ENCODE measurements at places on chromosomes 6 and 20.

- no peak for DNase-seq
Observed at GRCh38 chr20:53480913-53481312, 112.7 kb downstream of the ZNF217 start.

DNA sequence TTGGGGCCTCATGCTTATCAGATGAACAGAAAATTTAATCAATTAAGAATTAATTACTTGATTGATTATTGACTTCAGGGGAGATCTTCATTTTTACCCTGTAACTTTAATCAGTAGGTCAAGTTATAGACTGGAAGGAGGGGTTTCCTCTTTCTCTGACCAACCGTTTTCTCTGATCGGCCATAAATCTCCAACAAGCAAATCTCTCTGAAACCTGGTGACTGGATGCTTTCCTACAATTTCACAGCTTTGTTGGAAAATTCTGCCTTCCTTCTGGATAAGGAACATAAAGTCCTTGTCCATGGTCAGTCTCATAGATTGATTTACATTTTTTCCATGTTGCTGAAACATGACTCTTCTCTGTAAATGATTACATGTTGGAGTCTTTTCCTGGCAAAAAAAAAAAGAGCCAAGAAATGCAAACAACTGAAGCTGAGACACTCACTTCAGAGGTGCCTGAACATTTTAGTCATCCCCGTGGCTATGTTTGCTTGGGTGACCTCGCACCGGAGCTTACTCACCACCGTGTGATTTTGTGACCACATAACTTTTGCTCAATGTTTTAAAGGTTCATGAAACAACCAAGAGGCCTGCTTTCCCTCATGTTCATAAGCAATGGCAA, 31.0 kb downstream of the IRF4 start:
- peak; percentile 51 for DNase-seq

GRCh38 chr6:76770281-76770680, 693.0 kb downstream of the HTR1B start:
- DNase-seq = no peak

DNA sequence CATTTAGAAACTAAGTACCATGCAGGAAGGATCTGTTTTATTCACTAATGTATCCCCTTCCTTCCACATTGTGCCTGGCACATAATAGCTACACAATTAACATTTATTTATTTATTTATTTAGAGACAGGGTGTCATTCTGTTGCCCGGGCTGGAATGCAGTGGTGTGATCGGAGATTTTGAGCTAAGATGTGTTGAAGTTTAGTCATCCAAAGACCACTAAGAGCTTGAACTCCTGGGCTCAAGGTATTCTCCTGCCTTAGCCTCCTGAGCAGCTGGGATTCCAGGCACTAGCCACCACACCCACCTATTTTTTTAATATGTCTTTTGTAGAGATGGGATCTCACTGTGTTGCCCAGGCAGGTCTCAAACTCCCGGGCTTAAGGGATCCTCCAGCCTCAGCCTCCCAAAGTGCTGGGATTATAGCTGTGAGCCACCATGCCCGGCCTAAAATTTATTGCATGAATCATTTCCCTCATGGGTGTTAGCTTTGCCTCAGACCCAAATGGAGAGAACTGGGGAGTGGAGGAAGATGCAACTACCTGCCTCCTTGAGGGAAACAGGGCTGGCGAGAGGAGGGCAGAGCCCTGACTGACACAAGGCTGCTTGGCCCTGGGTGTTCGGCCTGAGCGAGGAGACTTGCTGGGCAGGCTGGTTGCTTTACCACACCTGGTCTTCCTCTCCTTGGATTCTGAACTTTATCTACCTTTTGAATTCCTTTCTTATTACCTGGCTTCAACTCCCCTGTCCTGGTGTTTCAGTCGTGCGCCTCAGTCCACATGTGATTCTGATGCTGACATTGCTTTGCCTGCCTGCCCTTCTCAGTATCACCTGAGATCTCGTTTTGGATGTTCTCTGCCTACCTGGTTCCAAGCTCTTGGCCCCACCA, 1.7 kb upstream of the DYNLT1 start:
- no peak for DNase-seq

DNA sequence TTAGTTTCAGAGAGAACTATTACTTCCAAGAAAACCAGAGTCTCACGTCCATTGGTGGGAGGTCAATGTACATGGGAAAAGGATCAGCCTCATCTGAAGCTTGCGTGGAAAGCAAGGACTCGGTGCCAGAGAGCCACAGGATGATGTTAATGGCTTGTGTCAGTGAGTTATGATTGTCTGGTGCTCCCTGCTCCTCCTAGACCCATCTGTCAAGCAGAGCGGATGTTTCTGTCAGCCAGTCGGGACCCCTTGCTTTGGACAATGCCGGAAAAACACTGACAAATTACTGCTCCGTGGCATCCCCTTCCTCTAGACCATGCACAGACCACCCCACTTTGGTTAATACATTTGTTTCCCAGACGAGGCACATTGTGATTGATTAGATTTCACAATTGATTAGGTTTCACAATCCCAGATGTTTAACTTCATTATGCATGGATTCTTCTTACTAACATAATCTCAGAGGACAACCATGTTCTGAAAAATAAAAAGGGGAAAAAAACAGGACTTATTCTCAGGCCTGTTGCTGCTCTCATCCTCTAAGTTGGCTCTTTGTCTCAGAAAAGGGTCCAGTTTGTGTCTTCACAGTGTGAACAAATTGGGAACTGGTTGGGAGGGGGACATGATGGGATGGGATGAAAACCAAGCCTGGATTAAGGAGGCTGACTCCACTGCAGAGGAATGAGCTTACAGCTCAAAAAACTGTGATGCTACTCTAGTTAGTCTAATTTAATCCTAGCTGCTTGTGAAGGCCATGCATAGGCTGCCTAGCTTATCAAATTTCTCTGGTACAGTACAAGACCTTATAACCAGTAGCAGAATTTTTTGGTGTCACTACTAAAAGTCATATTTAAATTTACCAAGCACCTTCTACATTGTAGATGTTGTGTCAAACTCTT, 51.9 kb downstream of the UNC5CL start:
- DNase-seq = no peak

DNA sequence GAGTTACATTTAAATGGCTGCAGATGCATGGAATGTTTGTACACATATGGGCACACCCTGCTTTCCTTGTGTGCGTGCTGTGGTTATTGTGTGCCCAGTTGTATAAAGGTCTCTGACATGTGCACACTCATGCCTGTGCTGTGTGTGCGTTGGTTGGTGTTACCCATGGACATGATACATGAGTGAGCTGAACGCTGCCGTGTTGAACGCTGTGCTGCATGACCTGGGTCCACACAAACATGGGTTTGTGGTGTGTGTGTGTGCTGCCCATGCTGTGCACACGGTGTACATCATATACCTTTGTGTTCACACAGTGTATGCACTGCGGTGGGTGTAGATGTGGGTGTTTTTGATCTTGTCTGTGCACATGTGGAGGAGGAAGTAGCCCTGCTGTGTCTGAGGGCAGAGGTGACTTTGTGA, 54.4 kb downstream of the TOX2 start:
- no peak for DNase-seq

DNA sequence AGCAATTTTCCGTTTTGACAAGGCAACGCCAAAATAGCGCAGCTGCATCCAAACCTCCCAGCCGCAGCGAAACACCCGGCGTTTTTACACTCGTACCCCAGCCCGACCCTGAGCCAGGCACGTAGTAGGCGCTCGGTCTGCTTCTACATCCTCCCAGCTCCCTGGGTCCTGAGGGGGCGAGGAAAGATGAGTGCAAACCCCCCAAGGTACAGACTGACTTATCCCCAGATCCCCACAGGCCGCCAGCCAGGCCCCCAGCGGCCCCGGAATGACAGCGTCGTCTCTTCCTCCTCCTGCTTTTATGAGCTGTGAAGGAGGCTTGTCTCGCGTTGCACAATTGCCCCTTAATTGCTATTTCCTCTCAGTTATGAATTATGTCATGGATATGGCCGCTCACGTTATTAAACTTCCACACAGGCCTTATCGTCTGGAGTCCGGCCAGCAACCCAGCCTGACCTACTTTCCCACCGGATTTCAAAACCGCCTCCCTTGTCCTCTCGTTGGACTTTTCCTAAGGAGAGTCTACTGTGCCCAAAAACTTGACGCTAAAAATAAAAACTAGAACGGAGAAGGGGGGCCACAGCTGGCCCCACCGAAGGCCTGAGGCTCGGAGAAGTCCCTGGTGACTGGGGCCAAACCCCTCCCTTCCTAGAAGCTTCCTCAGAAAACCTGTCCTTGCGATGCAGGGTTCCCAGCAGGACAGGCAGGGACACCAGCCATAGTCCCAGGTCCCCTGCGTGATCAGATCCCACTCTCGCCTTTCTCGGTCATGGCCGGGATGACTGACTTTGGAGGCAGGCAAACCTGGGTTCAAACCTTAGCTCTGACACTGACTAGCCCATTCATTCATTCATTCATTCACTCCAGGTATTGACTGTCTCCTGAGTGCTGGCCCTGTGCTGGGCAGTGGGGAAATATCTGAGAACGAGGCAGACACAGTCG, 130.9 kb upstream of the PTPN1 start:
- no peak for DNase-seq

DNA sequence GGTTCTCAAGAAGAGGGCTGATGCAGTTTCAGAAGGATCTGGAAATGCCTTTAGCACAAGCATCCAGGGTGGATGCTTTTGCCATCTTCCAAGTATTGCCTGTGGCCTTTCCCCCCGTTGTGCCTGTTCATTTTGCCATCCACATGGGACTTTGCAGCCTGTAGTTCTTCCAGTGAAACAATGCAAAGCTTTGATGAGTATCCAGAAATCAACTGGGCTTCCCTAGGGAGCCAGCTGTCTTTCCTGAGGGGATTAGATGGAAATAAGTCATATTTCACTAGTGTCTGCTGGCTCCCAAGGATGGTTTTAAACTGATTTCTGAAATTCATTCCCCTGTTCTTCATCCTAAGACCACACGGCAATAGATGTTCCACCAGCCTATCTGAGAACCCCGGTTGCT, 63.3 kb downstream of the CAP2 start:
- DNase-seq = no peak

DNA sequence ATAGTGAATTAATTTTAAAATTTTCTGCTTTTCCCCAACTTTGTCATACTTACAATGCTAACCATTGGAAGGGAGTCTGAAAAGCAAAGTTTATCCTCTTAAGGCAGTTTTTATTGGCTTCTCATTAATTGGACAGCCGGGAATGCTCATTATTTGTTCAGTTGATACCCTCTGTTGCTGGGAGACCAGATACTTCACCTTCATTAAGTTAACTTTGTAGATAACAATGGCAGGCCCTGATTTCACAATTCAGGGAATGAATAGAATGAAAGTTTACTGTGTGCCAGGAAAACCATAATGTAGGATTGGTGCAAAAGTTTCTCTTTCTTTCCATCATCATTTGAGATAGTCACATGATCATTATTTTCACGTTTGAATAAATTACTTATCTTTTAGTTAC, 49.0 kb downstream of the COL19A1 start:
- no peak for DNase-seq

DNA sequence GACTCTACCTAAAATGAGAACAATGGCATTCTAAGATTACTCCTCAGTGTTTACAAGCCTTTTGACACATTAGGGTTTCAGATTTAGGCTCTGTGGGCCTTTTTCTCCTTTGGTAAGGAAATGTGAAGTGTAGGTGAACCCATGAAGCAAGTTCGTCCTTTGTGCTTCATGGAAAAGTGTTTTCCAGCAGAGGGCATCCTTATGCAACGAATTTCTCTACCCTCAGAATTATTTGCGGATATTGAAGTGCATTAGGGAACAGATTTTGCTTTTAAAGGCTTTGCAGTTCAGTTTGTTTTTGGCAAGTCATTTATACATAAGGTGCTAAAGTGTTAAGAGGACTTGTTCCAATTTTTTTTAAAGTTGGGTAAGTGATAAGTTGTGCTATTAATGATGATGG, 55.7 kb upstream of the FERMT1 start:
- DNase-seq = no peak

GRCh38 chr20:5835321-5835821, 85.2 kb downstream of the SHLD1 start:
- peak; percentile 70 for DNase-seq

DNA sequence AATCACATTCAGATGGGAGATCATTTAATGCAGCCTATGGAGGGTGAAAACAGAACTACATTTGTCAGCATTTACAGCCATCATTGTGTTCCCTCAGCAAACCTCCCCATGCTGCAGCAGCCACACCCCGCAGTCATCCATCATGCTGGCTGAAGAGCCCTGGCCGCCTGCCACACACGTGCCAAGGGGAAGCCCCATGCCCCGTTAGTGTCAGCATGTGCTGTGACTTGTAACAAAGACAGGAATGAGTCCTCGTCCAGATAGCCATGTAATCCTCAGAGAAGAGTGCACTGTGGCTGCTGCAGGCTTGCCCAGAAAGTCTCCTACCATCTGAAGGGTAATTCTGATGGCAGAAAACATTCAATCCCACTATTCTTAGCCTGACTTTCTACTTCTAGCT, 1097.8 kb downstream of the KIF16B start:
- no peak for DNase-seq

DNA sequence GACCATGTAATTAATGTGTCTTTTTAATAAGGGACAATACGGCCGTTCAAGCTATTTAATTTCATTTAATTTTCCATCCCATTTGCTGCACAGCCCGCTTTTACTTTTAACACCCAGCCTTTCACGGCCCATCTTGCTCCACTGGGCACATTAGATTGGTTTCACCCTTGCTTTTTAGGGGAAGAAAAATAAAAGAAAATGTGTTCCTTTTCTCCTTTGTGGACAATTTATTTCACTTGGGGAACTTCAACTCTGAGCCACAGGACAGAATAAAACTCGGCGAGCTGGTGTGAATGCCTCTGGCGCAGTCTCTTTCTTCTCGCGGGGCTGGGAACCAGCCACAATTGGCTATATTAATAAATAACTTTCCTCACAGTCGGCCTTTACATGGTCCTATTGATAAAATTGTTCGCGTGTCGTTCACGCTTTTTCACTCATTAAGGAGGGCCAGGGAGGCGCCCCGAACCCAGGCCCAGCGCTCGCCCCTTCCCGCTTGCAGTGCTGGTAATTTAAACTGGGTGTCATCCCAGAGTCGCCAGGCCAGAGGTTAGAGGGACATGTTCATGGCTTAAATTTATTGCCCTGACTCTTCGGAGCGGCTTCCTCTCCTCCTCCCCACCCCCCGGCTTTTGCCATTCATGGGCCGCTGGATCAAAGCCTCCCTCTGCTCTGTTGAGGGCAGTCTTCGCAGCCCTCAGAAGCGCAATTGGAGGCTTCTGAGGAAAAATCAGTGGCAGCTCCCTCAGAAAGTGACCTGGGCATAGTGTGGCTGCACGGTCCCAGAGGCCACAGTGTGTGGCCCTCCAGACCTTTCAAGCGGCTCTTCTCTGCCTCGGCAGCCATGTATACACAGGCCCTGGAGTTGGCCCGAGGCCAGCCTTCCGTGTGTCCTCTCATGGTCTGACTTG, 2.2 kb upstream of the PRDM13 start:
- DNase-seq = no peak

GRCh38 chr20:20213526-20214121, 154.3 kb upstream of the INSM1 start:
- DNase-seq = no peak

DNA sequence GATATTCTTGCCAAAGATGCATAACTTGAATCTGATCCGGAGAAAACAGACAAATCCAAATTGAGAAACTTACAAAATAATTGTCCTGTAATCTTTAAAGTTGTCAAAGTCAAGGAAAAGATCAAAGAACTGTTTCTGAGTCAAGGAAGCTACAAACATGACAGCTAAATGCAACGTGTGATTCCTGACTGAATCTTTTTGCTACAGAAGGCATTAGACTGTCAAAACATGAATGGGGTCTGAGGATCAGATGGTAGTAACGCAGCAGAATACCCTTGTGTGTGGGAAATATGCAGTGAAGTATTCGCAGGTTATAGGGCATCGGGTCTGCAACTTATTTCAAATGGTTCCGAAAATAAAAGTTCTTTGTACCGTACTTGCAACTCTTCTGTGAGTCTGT, 86.2 kb downstream of the MDGA1 start:
- DNase-seq = no peak

- DNase-seq = no peak
Observed at GRCh38 chr20:7994809-7995208, 24.8 kb downstream of the TMX4 start.
